ENCODE measurements at places on chromosomes 13 and 19. TPM values are rescaled to one million over a fixed set of nuclear protein-coding genes. Genes with fewer than 3 reads are reported as not detected.

The REEP6 gene
- total RNA-seq: 64.2 TPM

The SIGLEC12 gene
- total RNA-seq: 0.69 TPM

The SIAH3 gene
- total RNA-seq: not detected

The WDR87 gene
- total RNA-seq: not detected

The ZNF793 gene
- 0.02 TPM for total RNA-seq

The BRSK1 gene
- 8.1 TPM for total RNA-seq

The ZNF556 gene
- total RNA-seq: 0.11 TPM

The CALR gene
- total RNA-seq: 730 TPM

The GAPDHS gene
- total RNA-seq: not detected

The ZNF345 gene
- total RNA-seq: 1.6 TPM

The OR10H2 gene
- total RNA-seq: not detected

The PSG7 gene
- not detected for total RNA-seq

The FCGBP gene
- total RNA-seq: 1.5 TPM

The CGB2 gene
- total RNA-seq: not detected

The NMRK2 gene
- total RNA-seq: not detected

The ZNF541 gene
- 0.04 TPM for total RNA-seq

The HIF3A gene
- total RNA-seq: not detected

The ONECUT3 gene
- not detected for total RNA-seq

The EBI3 gene
- total RNA-seq: 0.22 TPM

The ATP4A gene
- total RNA-seq: not detected

The RNF113B gene
- not detected for total RNA-seq

The RXFP2 gene
- not detected for total RNA-seq

The YJEFN3 gene
- total RNA-seq: 3.6 TPM

The CABP5 gene
- not detected for total RNA-seq

The CYP4F2 gene
- 0.22 TPM for total RNA-seq

The CRB3 gene
- total RNA-seq: 0.49 TPM

The ERFL gene
- 0.67 TPM for total RNA-seq

The DLL3 gene
- 3.4 TPM for total RNA-seq

The S1PR2 gene
- 3.8 TPM for total RNA-seq

The FFAR3 gene
- not detected for total RNA-seq

The LILRB2 gene
- total RNA-seq: not detected

The OR4F17 gene
- not detected for total RNA-seq

The U2AF2 gene
- 321 TPM for total RNA-seq

The ZNF235 gene
- 1.1 TPM for total RNA-seq

The HCST gene
- 0.47 TPM for total RNA-seq

The ZNF682 gene
- not detected for total RNA-seq

The MEIOSIN gene
- 1.5 TPM for total RNA-seq

The NAPA gene
- total RNA-seq: 92.6 TPM

The MTUS2 gene
- not detected for total RNA-seq

The PLEKHJ1 gene
- 127 TPM for total RNA-seq

The CPB2 gene
- total RNA-seq: 0.13 TPM

The PSG2 gene
- total RNA-seq: not detected

The SARS2 gene
- 50.6 TPM for total RNA-seq

The MEDAG gene
- not detected for total RNA-seq

The RNF17 gene
- total RNA-seq: 0.58 TPM

The NLRP5 gene
- 0.04 TPM for total RNA-seq

The ZNF808 gene
- total RNA-seq: 20.1 TPM

Data from K562 (cell line).